Right atrium auricular region (tissue), 2 donors: ENCODE measurements at places on chromosomes 2 and 18. TPM values are rescaled to one million over a fixed set of nuclear protein-coding genes. Genes with fewer than 3 reads are reported as not detected.

GRCh38 chr2:198191651-198192050 lies 387.3 kb downstream of the PLCL1 start:
- H3K4me3 ChIP-seq = no peak overlapping the region
- DNase-seq = no peak
- no peaks in the 10 kb centered on the region for H3K36me3 ChIP-seq
- H3K27ac ChIP-seq = no peak overlapping the region

- no peak overlapping the region for H3K27ac ChIP-seq
- DNase-seq = no peak
- no peaks in the 10 kb centered on the region for H3K36me3 ChIP-seq
- H3K4me3 ChIP-seq = no peak overlapping the region
These were observed 4.8 kb upstream of the PDIA6 start for GRCh38 chr2:10817413-10817812.

DNA sequence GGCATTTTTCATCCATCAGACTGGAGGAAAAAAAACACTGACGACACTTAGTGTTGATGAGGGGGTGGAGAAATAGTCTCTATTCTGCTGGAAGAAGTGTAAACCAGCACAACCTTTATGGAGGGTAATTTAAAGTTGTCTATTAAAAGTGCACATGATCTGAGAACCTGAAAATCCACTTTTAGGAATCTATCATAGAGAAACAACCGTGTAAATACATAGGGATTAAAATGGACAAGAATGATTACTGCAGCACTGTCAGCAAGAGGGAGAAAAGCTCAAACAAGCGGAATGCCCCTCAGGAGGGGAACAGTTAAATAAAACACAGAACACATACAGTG lies 79.6 kb upstream of the MGAT4A start:
- no peak for DNase-seq
- H3K27ac ChIP-seq = no peak overlapping the region
- H3K4me1 ChIP-seq = no peaks in the 10 kb centered on the region
- no peaks in the 10 kb centered on the region for H3K36me3 ChIP-seq

CREG2 gene
- total RNA-seq = not detected

- H3K4me3 ChIP-seq = no peak overlapping the region
- DNase-seq = no peak
- H3K27me3 ChIP-seq = no peaks in the 10 kb centered on the region
- H3K4me1 ChIP-seq = no peaks in the 10 kb centered on the region
- no peaks in the 10 kb centered on the region for H3K36me3 ChIP-seq
These were observed 921.2 kb downstream of the DCC start for GRCh38 chr18:53261241-53261640.

- H3K4me3 ChIP-seq = no peak overlapping the region
- H3K27ac ChIP-seq = no peak overlapping the region
- no peaks in the 10 kb centered on the region for H3K36me3 ChIP-seq
- no peaks in the 10 kb centered on the region for H3K4me1 ChIP-seq
- H3K27me3 ChIP-seq = no peaks in the 10 kb centered on the region
These were observed 231.4 kb downstream of the SEPTIN10 start for GRCh38 chr2:109382226-109382895.

LRP1B gene
- 0.44 TPM for total RNA-seq

KLF11 gene
- total RNA-seq = 18.8 TPM

GRCh38 chr2:196927376-196928225 lies 1.1 kb upstream of the PGAP1 start:
- H3K4me1 ChIP-seq = no peaks in the 10 kb centered on the region
- DNase-seq = no peak
- H3K27me3 ChIP-seq = no peaks in the 10 kb centered on the region
- peak overlapping the region; percentile 89 for H3K27ac ChIP-seq
- H3K36me3 ChIP-seq = no peaks in the 10 kb centered on the region

DNA sequence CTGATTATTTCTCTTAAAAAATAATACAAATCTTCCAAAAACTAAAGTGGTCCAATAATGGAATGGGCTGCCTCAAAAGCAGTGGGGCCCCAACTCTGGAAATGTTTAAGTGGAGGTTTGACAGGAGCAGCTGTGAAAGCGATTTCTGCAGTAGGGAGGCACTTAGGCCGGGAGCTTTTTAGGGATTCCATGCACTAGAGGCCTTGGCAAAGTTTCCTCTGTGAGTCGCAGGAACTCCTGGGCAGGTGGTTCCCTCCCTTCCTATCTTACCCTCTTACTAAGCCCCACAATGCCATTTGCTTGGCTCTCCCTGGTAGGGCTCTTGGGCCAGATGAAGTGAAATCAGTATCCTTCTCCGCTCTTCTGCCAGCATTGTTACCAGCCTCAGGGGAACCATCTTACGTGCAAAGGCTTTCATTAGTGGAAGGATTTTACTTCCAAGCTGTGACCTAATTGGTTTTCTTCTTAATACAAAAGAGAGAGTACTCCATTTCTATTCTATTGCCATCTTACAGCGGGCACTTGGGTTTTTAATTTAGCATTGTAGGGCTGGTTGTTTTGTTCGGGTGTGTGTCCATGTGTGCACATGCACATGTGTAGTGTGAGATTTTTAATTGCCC lies 34.3 kb upstream of the C18orf32 start:
- H3K4me3 ChIP-seq = no peak overlapping the region
- H3K27ac ChIP-seq = no peak overlapping the region
- DNase-seq = peak; percentile 48
- H3K36me3 ChIP-seq = no peaks in the 10 kb centered on the region
- no peaks in the 10 kb centered on the region for H3K4me1 ChIP-seq

DNA sequence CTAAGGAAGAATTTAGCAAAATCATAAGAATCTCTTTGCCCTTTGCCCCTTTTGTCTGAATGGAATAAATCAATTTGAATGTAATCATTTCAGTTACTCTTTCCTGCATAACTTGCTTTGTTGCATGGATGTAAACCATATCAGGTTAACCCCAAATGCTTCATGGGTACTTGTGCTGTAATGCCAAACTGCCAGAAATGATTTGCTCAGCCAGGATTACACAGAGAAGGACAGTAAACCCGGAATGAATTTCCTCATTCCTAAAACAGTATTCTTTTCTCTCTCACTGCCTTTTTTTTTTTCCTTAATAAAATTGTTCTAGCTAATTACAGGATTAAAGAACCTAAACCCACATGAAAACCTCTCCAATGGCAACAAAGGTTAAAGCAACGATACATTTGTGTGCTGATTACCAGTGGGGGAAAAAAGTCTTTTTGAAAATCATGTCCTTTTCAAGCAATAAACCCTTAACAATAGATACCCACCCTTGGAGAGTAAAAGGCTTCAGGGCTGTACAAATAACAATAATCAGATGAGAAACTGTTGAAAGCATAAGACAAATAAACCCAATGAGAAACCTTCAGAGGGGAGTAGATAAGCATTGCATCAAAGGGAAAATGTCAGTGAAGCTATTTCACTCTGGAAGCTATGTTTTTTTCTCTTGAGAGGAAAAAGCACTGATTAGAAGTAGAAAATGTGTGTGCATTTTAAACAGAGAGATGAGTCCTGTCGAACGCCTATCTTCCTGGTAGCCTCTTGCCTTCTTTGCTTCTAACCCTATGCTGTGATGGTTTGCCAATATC lies 275.3 kb downstream of the CDH2 start:
- DNase-seq = no peak
- no peak overlapping the region for H3K4me3 ChIP-seq
- H3K4me1 ChIP-seq = no peaks in the 10 kb centered on the region
- H3K36me3 ChIP-seq = no peaks in the 10 kb centered on the region

GRCh38 chr18:60347526-60348045 lies 25.0 kb downstream of the MC4R start:
- no peaks in the 10 kb centered on the region for H3K4me1 ChIP-seq
- H3K27me3 ChIP-seq = no peaks in the 10 kb centered on the region
- no peak overlapping the region for H3K27ac ChIP-seq
- H3K4me3 ChIP-seq = no peak overlapping the region
- DNase-seq = no peak

GRCh38 chr2:37583867-37584266 lies 87.6 kb downstream of the CDC42EP3 start:
- H3K4me3 ChIP-seq = no peak overlapping the region
- no peak for DNase-seq
- H3K27ac ChIP-seq = no peak overlapping the region

SLC16A14 gene
- total RNA-seq = 3.4 TPM

- no peaks in the 10 kb centered on the region for H3K36me3 ChIP-seq
- no peaks in the 10 kb centered on the region for H3K27me3 ChIP-seq
- no peak for DNase-seq
- no peaks in the 10 kb centered on the region for H3K4me1 ChIP-seq
- no peak overlapping the region for H3K27ac ChIP-seq
These were observed 15.0 kb upstream of the SERPINB3 start for GRCh38 chr18:63676526-63677323.

- H3K27ac ChIP-seq = no peak overlapping the region
- no peak overlapping the region for H3K4me3 ChIP-seq
- peak; percentile 79 for DNase-seq
These were observed 14.6 kb upstream of the NFATC1 start for GRCh38 chr18:79380816-79381806.

- H3K27ac ChIP-seq = no peak overlapping the region
- H3K36me3 ChIP-seq = no peaks in the 10 kb centered on the region
- no peaks in the 10 kb centered on the region for H3K4me1 ChIP-seq
- DNase-seq = no peak
- H3K27me3 ChIP-seq = no peaks in the 10 kb centered on the region
These were observed 219.6 kb upstream of the ID2 start for GRCh38 chr2:8462280-8462679.

INO80B gene
- 14.6 TPM for total RNA-seq

GPR155 gene
- 13.7 TPM for total RNA-seq

- no peak for DNase-seq
- peaks cover 3% of the 10 kb centered on the region for H3K4me1 ChIP-seq
- H3K27me3 ChIP-seq = no peaks in the 10 kb centered on the region
- H3K36me3 ChIP-seq = peaks cover 37% of the 10 kb centered on the region
- H3K27ac ChIP-seq = no peak overlapping the region
These were observed 129.5 kb upstream of the TTC27 start for GRCh38 chr2:32498306-32498705.

DNA sequence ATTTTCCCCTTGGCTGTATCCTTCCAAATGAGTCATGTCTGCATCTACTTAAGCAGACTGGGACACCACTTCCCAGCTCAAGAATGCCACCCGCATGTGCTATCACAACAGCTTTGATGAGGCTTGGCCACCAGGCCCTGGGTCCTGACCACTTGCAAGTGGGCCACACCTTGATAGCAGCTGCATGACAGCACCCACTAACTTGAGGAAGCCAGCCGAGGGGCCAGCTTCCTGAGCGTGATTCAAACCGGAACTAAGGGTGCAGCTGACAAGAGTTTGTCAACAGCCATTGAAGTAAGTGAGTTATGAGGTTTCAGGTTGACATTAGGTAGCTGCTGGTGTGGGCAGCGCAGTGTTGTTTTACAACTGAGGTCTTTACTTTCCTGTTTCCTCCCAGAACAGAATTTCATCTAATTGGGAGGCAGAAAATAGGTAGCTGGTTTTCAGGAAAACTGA lies 54.4 kb downstream of the EPHA4 start:
- peak overlapping the region; percentile 72 for H3K27ac ChIP-seq
- H3K4me3 ChIP-seq = no peak overlapping the region
- DNase-seq = peak; percentile 71
- no peaks in the 10 kb centered on the region for H3K27me3 ChIP-seq
- H3K36me3 ChIP-seq = no peaks in the 10 kb centered on the region
- H3K4me1 ChIP-seq = peaks cover 66% of the 10 kb centered on the region

ASXL3 gene
- total RNA-seq = 4.8 TPM

GRCh38 chr2:174326161-174327020 lies 8.4 kb upstream of the SP9 start:
- no peak overlapping the region for H3K27ac ChIP-seq
- peaks cover 51% of the 10 kb centered on the region for H3K27me3 ChIP-seq
- peak overlapping the region; percentile 44 for H3K4me3 ChIP-seq

DNA sequence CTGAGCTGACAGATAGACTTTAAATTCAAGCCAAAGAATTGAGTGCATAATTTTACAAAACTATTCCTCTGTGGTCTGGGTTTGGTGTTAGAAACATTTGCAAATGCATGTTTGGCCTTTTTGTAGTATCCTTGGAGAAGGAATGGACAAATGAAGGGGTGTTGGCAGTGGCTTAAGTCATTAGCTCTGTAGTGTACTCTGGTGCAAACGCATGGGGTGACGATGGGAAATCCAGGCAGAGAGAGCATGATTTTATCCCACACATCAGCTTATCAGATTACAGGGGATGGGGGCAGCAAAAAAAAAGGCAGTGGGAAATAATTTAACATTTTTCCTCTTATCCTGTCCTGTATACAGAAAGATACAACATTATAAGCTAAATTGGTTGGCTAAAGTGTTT lies 320.6 kb downstream of the ZNF516 start:
- H3K27ac ChIP-seq = no peak overlapping the region
- no peaks in the 10 kb centered on the region for H3K36me3 ChIP-seq
- no peak overlapping the region for H3K4me3 ChIP-seq
- no peaks in the 10 kb centered on the region for H3K4me1 ChIP-seq
- H3K27me3 ChIP-seq = no peaks in the 10 kb centered on the region

AMER3 gene
- not detected for total RNA-seq

FTCDNL1 gene
- 3.5 TPM for total RNA-seq

PRKAG3 gene
- total RNA-seq = not detected

GRCh38 chr2:73503992-73504570 lies 118.4 kb downstream of the ALMS1 start:
- no peak for DNase-seq
- H3K27ac ChIP-seq = no peak overlapping the region
- no peaks in the 10 kb centered on the region for H3K27me3 ChIP-seq
- no peaks in the 10 kb centered on the region for H3K36me3 ChIP-seq
- H3K4me3 ChIP-seq = no peak overlapping the region
- H3K4me1 ChIP-seq = no peaks in the 10 kb centered on the region

REL gene
- total RNA-seq = 6.0 TPM

DNA sequence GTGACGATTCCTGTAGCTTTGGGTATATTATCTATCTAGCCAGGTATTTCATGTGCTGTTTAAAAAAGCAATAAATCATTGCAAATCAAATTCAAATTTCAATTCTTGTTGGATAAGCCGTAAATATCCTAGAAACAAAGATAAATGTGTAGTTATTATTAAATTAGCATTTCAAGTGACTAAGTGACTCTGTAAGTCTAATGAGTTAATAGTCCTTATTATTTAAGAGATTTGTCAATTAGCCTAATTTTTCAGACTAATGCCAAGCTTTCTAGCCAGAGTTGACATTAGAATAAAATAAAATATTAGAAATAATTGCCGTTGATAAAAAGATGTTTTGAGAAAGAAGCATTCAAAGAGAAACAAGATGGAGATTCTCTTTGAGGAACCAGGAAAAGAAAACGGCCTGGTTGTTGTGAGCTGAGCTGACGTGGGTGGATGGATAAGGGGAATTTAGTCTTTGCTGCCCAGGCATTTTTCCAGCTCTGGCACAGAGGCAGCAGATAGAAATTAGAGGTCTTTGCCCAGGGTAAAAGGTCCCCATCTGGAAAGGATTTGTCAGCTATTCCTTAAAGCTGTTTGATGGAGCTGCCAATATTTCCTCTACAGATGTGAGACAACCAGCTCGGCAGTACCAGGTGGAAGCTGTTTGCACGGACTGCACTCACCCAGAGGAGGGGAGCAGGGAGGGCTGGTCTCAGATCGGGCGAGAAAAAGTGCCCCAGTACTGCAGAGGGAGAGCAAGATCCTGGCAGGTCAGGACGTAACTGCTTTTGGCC lies 117.3 kb upstream of the SEC11C start:
- no peaks in the 10 kb centered on the region for H3K27me3 ChIP-seq
- peaks cover 36% of the 10 kb centered on the region for H3K4me1 ChIP-seq
- no peaks in the 10 kb centered on the region for H3K36me3 ChIP-seq
- peak overlapping the region; percentile 71 for H3K27ac ChIP-seq

GRCh38 chr18:27355308-27355707 lies 170.2 kb upstream of the CHST9 start:
- DNase-seq = no peak
- H3K36me3 ChIP-seq = no peaks in the 10 kb centered on the region
- H3K27ac ChIP-seq = no peak overlapping the region
- H3K4me1 ChIP-seq = no peaks in the 10 kb centered on the region
